ENCODE measurements at places on chromosomes 1 and 21.

DNA sequence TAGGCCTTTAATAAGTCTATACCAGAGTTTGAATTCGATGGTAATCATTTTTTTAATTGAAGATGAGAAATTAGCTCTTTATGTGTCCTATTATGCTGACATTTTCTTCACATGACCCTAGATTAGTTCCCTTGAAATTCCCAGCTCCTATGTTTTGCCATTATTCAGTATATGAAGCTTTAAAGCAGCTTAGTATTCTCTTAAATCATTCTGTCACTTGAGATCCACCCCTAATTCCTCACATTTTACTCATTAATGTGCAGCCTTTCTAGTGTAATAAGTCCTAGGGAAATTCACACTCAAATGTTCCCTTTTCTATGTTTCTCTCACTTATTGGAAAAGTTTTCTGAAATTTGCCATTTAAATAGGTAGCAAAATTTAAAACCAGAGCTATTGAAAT is 704.5 kb upstream of the B3GALT2 start:
- no peak for DNase-seq

- no peak for DNase-seq
Measured at GRCh38 chr1:174892016-174892415, 107.7 kb upstream of the CACYBP start.

DNA sequence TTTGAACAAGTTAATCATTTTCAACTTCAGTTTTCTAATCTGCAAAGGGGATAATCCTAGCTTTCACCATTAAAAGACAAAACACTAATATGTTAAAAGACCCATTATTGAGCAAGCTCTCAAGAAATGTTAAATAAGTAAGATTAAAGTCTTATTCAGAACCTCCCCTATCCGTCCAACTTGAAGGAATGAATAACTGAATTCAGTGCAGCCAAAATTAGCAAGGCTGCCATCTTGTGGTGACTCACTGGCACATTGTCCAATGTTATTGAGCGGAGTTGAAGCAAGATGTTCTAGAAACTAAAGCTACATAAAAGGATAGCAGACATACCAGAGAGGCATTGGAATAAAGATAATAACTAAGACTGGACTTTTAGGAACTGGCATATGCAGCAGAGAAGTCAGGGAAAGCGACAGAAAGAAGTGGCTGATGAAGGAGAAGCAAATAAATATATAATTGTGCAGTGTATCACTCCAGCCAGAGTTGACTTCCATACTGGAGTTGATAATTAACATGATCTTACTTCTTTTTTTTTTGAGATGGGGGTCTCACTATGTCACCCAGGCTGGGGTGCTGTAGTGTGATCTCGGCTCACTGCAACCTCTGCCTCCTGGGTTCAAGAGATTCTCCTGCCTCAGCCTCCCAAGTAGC is 8.2 kb upstream of the CAP1 start:
- no peak for DNase-seq

GRCh38 chr1:80657044-80657643 is 1143.6 kb upstream of the ADGRL2 start:
- DNase-seq = no peak

DNA sequence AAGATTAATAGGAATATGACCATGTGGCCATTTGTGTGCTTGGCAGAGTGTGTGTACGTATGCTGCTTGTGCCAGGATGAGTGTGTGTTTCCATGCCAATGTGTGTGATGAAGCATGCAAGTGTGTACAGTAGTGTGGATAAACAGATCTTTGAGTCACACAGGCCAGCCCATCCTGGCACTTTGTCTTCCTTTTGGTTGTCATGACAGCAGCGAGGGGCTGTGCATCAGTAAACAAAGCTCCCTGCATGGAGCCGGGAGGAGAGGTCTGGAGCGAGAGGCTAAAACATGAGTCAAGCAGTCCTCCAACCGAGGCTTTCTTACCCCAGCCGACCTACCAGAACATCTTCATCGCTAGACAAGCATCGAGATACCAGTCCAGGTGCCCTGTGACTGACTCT is 221.2 kb downstream of the CACNA1E start:
- DNase-seq = no peak

GRCh38 chr1:156689953-156690674 is 12.9 kb upstream of the NES start:
- DNase-seq = no peak

DNA sequence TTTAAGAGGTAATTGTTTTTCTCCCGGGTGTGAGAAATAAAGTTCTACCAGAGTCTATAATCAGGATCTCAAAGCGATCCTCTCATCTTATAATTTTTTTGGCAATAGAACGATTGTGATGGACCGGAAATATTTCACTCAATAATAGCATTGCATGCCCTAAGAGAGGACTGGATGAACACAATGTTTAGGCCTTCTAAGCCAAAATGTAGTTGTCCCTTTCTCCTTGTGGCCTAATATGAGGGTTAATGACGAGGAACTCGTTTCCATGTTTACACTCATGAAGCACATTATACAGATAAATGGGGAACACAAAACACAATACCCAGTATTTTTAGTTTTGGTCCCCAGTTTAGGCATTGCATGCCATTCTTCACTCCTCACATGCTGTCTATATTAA is 5.9 kb downstream of the TBX15 start:
- DNase-seq = no peak

DNA sequence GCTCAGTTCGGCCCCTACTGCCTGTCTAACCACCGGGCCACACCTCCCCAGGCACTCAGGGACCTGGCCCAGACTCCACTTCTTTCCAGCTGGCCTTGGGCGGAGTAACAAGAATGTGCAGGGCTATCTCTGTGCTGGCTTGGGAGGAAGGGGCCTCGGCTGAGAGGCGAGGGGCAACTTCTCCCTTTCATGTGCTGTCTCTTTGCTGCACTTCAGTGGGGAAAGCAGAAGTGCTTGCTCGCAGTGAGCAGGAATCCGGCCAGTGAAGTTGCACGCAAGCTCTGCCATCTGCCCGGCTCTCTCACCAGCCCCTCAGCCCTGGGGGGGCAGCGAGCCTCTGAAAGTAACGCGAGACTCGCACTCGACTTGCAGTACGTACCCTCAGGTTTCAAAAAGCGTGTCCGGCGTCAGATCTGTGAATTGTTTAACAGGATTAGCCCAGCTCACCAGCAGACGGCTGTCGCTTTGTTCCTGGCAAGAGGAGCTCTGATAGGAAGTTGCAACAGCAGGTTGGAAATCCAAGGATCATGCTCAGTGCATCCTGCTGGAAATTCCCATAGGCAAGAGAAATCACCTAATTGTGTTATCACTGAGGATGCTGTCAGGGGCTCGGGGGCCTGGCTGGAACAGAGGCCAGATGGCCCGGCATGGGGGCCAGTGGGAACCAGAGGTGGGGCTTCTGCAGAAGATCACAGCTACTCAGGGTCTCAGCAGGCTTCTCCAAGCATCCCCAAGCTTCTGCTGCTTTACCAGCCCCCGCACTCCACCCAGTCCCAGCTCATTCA is 221.1 kb downstream of the NPHP4 start:
- DNase-seq = no peak

DNA sequence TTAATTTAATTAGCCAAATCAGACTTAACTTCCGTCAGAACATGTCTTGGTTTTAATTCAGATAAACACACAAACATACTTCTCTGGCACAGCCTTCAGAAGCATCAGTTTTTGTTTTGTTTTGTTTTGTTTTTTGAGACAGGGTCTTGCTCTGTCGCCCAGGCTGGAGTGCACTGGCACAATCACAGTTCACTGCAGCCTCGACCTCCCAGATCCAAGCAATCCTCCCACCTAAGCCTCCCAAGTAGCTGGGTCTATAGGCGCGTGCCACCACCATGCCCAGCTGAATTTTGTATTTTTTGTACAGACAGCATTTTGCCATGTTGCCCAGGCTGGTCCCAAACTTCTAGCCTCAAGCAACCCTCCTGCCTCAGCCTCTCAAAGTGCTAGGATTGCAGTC is 34.7 kb downstream of the MDM4 start:
- DNase-seq = no peak

DNA sequence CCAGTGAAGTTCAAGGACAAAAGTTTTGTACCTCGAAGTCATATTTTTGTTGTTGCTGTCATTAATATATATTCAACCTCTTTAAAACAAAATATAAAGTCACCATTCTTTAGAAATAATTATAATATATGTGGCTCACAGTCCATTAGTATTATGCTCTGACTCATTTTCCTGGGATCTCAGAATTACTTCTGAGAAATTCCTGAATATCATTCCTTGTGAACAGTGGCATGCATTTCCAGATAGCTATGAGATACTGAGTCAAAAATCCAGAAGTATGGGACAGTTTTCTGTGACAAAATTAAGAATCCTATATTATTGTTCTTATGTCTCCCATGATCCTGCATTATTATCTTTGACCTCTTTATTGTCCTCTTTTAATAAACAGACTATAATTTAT is 13.8 kb upstream of the RGS21 start:
- no peak for DNase-seq

GRCh38 chr1:221188458-221188857 is 309.2 kb downstream of the HLX start:
- no peak for DNase-seq

DNA sequence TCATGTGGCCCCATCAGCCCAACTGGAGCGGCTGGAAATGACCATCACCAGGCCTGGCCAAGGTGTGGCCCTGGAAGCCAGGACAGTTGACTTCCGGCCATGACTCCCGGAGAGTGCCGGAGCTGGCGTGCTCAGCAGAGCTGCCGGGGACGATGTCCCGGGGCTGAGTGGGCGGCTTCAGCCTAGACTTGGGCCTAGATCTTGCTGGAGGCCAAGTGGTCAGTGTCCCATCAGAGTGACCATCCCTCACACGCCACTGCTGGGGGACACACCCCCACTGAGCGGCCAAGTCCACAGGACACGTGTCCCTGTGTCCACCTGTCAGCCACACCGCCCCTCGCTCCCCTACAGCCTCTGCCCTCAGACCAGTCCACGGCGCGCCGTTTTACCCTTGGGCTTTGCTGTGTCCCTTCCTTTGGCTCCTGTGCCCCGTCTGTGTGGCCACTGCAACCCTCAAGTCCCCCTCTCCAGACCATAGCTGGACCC is 4.0 kb downstream of the FAAP20 start:
- no peak for DNase-seq

DNA sequence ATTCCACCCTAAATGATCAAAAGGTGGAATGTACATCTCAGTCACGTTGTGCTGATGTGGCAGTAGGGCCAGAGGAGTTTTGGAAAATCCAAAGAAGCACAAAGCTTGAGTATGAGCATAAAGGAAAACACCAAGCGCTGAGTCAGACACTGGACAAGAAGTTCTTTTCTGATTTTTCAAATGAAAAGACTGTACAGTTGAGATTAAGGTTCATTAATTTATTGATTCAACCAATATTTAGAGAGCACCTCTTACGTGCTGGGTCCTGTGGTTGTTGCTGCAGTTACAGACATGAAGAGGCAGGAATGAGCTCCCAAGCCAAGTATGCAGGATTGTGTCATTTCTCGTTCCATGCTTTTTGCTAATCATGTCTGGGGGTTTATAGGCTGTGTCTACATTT is 28.9 kb upstream of the APP start:
- DNase-seq = no peak

DNA sequence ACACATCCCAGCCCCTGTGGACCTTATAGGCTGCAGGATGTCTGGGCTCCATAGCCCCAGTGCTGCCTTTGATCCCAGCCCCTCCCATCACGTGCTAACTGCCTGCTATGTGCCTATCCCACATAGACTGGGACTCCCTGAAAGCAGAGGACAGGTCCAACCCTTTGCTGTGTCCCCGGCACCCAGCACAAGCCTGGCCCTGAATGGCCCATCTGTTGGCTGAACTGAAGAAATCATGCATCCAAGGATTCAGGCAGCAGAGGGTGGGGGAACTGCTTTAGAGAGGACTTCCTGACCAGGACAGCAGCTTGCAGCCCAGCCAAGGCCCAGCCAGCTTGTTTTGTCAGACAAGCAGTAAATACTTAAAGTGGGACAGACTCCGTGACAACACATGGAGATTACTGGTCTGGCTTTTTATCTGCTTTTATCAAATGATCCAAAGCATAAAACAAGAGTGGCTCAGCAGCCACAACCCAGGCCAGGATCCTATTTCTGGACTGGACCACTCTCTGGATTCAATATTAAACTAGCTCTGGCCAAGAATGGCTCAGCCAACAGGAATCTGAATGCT is 69.3 kb downstream of the GLIS1 start:
- no peak for DNase-seq

GRCh38 chr1:47843059-47843458 is 154.1 kb downstream of the TRABD2B start:
- DNase-seq = no peak

DNA sequence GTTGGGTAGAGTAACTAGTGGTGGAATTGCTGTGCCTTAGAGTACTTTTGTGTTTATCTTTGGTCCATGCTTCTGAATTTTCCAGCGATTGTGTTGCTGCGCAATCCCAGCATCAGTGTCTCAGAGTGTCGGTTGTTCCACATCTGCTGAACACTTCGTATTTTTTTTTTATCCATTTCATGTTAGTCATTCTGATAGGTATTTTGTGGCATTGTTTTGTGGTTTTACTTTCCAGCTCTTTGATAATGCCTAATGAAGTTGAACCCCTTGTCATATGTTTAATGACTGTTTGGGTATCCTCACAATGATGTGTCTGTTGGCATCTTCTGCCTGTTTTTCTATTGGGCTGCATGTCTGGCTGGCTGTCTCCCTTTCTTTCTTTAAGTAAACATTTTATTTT is 13.6 kb downstream of the TUFT1 start:
- DNase-seq = no peak

DNA sequence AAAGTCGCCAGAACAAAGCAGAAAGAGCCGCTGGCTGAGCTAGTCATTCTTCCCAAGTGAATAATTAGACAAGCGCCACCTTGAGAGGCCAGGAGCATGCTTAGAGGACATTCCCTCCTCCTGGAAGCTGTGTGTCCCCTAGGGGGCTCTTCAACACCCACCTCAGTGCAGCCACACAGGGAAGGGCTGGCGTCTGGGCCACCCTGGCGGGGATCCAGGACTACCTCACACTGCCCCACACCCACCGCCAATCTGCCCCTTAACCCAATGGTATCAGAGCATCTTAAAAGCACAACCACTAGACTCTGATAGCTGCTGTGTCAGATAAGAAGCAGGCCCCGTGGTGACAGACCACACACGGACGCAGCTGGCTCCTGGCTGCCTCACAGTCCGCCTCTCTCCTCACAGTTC is 24.9 kb downstream of the SETD4 start:
- DNase-seq = no peak

GRCh38 chr1:240190881-240191401 is 99.3 kb downstream of the FMN2 start:
- no peak for DNase-seq

DNA sequence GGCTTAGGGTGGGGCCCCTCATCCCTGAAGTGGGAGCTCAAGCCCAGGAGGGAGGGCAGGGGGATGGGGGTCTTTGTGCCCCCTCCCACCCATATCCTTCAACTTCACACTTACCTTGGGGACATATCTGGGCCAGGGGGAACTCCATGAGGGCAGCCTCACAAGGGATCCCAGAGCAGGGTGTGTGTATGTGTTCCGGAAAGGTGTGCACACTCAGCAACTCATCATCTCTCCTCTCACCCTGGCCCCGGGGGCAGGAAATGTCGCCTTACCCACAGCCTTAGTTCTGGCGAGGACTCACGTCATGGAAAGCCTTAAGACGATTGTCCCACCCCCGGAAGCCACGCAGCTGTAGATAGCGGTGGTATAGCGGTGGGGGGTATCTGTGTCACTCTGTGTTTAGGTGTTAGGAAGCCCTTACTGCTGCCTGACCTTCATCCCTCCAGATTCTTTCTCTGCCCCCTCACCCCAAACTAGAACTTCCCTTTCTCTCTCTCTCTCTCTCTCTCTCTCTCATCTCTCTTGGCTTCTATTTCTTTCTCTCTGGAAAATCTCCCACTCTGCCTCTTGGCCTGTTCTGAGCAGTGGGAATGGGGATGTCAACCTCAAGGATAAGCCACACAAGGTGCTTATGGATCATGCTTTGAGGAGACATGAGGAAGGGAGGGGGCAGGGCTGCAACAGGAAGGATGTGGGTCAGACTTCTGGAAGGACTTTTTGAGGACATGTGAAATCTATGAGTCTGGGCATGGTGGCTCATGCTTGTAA is at the start of gene SH2D2A:
SH2D2A (minus strand) TSS at position 288 of the 768 bp plus-strand sequence; CDS start at position 148, 140 bp downstream.
- DNase-seq = peak; percentile 92

Data from stimulated activated CD8-positive, alpha-beta memory T cell treated with anti-CD3 and anti-CD28 coated beads, Interleukin-4, amount 100 ng/mL, for 1 hour (primary cell).